ENCODE measurements at places on chromosomes 7 and 10. TPM values are rescaled to one million over a fixed set of nuclear protein-coding genes. Genes with fewer than 3 reads are reported as not detected.

- no peaks in the 10 kb centered on the region for H3K4me1 ChIP-seq
- no peaks in the 10 kb centered on the region for H3K36me3 ChIP-seq
- no peak overlapping the region for H3K27ac ChIP-seq
- DNase-seq = no peak
- H3K27me3 ChIP-seq = peaks cover 19% of the 10 kb centered on the region
These were observed 138.0 kb upstream of the TARP start for GRCh38 chr7:38411404-38411803.

Gene FGL2
- total RNA-seq = 0.05 TPM

GRCh38 chr10:123574109-123574698 lies 92.0 kb upstream of the GPR26 start:
- no peak for DNase-seq
- H3K27ac ChIP-seq = no peak overlapping the region
- H3K27me3 ChIP-seq = peaks cover 88% of the 10 kb centered on the region
- H3K4me3 ChIP-seq = no peak overlapping the region
- H3K4me1 ChIP-seq = no peaks in the 10 kb centered on the region
- H3K36me3 ChIP-seq = no peaks in the 10 kb centered on the region

DNA sequence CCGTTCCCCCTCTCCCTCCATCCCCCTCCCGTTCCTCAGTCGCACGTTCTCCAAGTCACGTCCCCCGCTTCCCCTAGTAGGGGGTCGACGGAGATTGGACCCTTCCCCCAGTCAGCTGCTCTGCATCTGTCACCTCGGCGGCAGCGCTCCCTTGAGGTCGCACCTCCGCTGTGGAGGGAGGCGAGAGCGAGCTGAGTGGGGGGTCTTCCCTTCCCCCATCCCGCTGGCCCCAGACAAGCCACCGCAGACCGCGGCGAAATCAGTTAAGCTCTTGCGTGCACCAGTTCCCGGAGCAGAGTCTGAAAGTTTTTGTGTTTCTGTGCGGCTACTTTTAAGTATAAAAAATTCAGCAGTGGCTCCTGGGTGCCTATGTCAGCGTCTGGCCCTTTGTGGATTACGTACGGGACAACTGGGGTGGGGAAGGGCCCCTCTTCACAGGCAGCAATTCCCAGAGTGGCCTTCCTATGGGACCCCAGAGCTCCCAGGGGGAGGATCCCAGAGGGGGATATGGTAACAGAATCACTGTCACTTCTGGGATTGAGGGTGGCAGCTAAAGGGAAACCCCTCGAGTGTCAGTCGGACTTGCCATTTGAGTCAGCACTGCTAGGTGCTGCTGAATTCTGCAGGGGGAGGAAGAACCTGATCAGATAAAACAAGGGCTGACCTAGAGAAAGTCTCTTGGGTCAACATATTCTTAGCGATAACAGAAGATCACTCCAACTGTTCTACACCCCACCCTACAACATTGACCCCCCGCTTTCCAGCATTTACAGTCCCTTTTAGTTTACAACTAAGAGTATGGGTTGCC lies 12.5 kb upstream of the DDIT4 start:
- H3K4me3 ChIP-seq = peak overlapping the region; percentile 70
- no peaks in the 10 kb centered on the region for H3K36me3 ChIP-seq
- H3K27me3 ChIP-seq = no peaks in the 10 kb centered on the region
- H3K27ac ChIP-seq = peak overlapping the region; percentile 97
